ENCODE measurements at places on chromosomes 2 and 18.

DNA sequence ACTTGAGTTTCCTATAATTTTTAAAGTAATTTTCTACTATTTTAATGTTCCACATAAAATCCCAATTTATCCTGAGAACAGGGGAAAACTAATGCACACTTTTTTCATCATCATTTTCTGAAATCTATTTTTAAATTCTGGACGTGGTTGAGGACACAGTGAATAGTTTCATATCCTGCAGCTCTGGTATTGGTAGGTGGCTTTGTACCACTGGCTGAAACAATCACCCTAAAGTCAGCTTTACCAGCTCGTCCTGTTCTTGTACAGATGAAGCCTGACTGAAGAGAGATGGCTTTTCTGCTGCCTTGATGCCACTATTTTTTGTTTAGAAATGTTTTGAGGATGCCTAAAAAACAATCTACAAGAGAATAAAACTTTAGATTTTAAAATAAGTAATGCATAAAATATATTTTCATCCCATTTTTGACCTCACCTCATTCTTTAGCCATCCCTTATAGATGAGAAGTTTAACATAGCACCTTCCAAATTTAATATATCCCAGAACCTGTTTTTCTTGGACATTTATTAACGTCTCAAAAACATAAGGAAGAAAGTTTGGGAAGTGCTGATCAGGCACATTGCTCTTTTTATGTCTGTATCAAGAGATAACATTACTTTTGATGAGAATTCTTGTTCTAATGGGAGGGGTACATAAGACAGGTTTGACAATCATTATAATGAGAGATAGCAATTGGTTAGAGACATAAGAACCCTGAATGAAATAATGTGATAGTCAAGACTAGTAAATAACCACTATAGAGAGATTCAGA is 80.9 kb downstream of the GALNT1 start:
- DNase-seq: no peak

GRCh38 chr2:17899871-17900270 is 21.4 kb downstream of the KCNS3 start:
- DNase-seq: no peak

DNA sequence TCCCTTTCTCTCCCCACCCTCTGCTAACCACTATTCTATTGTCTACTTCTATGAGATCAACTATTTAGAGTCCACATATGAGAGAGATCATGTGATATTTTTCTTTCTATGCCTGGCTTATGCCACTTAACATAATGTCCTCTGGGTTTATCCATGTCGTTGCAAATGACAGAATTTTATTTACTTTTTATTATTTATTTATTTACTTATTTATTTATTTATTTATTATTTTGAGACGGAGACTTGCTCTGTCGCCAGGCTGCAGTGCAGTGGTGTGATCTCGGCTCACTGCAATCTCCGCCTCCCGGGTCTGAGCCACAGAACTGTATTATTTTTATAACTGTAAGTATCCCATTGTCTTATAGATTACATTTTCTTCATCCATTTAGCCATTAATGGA is 443.4 kb upstream of the CDH19 start:
- no peak for DNase-seq

DNA sequence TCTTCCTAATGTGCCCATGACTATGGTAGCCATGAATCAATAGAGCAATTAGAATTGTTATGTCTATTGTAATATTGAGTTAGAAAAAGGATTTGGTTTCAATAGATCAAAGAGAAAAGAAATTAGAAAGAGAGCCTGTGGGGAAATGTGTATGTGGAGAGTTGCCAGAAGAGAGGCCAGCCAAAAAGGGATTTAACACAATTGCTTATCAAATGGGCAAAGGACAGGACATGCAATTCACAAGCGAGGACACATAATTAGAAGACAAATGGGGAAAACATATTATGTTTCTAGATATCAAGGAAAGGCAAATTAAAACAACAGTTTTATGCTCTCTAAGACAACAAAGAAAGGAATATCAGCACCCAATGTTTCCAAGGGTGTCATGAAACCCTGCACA is 403.2 kb upstream of the KLHL29 start:
- no peak for DNase-seq

GRCh38 chr18:57640749-57641148 is 19.1 kb upstream of the NARS1 start:
- DNase-seq: no peak

- no peak for DNase-seq
These were observed 67.7 kb upstream of the OSR1 start for GRCh38 chr2:19426144-19426543.

DNA sequence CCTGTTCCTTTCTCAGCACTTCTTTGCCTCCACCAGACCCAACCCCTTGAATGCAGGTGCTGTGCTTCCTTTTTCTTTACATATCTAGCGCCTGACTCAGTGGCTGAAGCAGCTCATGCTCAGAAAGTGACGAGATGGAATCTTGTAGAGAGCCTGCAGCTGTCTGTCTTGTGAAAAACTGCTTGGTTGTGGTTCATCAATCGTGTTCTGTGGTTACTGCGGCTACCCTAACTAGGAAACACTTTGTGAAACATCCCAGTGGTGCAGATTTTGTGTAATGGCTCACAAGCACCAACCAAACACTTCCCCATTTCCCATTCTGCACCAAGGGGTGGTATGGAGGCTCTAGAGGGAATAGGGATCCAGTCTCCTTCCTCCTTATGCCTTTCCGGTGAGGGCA is 307.2 kb upstream of the MMADHC start:
- DNase-seq: no peak

DNA sequence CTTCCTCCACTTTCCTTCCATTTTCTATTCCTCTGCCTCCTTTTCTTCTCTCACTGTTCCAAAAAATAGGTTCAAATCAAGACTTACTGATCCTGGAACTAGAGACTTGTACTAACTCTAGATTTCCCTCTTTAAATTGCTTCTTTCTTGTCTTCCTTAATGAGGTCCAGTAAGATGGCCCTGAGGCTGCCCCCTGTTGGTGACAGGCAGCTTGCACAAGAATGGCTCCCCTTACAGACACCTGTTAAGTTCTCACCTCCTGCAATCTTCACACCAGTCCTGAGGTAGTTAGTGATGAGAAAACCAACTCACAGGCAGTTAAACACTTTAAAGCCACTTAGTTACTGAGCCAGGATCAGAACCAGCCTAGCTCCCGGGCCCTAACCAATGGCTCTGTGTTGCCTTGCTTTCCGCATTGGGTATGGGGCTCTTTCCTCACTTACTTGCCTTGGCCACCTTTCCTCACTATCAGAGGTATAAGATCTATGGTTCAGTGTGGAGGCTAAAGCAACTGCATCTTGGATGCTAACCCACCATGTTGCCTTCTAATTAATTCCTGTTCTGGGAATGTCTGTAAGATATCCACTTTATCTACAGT is 130.6 kb downstream of the AKAIN1 start:
- no peak for DNase-seq

GRCh38 chr2:134244587-134244986 is 9.3 kb upstream of the MGAT5 start:
- no peak for DNase-seq

- no peak for DNase-seq
These were observed 3.8 kb upstream of the BOK start for GRCh38 chr2:241554610-241555322.

- no peak for DNase-seq
These were observed 15.2 kb downstream of the BOK start for GRCh38 chr2:241573741-241574140.

DNA sequence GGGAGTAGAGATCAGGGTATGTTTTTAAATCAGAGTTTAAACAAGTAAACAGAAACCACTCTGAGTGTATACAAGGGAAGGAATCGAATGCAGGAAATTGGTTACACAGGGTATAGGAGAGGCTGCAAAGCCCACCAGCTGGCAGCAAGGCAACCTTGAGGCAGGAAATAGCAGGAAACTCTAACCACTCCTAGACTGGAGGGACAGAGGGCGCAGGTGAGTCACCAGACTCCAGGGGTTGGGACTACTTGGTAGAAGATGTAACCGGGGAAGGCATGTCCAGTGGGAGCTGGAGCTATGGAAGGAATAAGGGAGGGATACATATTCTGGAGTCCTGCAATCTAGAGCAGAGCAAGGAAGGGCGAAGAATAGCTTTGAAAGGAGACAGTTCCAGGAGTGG is 152.3 kb downstream of the MEIS1 start:
- no peak for DNase-seq

DNA sequence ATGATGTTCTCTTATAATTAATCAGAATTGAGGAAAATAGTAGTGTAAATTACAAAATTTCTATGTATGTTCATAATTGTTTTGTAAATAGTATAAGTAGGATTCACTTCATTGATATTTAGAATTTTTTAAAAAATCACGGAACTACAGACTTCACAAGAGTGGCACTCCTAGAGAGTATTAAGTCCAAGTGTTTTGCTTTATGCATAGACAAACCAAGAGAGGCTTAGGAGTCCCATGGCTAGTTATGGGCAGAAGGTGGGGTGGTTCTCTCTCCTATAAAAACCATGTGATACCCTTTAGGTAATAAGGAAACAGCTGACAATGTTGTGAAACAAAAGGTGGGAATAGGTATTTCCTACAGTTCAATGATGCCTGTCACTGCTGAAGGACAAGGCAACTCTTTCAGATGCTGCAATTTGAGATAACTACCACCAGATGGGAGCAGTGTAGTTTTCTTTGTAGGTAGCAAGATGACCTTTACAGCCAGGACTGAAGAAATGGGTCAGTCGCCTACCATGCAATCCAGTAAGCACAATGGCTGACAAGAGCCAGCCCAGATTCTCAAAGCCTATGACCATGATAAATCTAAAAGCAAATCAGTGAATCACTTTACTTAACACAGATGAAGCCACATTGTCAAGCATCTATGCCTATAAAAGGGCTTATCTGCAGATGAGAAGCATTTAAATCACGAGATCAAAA is 83.9 kb downstream of the AAK1 start:
- no peak for DNase-seq

DNA sequence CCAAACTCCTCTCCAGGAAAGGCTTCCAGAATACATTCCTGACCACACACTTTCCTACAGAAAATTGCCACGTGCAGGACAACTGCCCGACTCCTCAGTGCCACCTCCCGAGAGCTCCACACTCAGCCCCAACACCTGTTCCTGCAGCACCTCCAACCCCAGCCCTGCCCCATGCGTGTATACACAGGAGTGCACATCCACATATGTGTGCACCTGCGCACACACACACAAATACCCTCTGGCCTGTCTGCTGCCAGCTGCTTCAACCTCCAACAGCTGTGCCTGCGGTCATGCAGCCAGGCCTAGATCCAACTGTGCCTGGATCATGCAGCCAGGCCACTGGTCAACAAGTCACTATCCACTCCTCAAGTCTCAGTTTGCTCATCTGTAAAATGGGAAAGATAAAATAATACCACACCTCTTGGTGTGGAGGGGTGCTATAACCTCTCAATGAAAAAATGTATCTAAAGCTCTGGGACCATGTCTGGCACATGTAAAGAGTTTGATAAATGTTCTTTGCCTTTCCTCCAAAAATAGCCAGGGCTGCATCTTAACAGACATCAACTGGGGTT is 152.1 kb upstream of the ID2 start:
- no peak for DNase-seq

DNA sequence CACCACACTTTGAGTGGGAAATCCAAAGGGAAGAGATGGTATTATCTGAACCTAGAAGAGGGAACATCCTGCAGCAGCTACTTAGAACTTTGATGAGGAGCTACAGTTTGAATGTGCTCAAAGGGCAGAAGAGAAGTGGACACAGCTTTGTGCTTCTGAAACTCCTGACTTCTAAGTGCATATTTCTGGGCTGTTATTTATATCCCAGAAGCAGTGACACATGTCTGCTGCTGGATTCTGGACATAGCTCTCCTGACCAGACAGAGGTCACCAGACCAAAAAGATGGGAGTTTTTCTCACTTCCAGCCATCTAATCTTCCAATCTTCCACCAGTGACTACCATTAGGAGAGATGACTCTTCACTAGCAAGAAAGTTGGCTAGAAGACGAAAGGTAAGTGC is 153.9 kb downstream of the FSIP2 start:
- DNase-seq: no peak

DNA sequence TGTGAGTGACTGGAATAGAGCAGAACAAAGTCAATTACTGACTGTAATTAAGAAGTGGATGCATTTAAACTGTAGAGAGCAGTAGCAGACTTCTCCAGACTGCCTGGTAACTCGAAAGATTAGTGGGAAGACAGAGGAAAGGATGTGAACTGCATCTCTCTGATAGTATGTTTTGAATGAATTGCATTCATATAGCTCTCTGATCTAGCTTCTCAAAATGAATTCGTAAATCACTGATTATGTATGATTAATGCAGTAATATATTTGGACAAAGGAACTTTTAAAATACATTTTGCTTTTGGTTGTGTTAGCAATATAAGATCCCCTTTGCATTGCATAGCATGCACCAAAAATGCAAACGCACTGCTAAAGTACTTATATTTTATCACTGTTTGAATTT is 304.0 kb downstream of the ARHGAP15 start:
- no peak for DNase-seq

GRCh38 chr2:192190474-192190873 is 4.3 kb downstream of the TMEFF2 start:
- no peak for DNase-seq

DNA sequence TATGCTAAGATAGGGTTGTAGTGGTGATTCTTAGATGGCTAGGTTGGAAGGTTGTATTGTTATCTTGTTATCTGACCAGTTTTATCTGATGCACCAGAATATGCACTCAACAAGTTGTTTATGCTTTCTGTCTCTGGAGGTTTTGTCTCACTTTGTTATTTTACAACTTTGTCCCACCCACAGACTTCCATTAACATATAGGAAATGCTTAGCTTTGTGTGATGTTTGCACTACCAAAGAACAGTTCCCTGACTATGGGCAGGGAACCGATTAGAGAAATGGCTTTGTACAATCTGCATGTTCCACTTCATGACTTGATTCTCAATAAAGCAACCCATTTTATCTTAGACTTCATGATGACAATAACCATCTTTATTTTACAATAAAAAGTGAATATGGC is 160.6 kb upstream of the CDH20 start:
- DNase-seq: no peak

DNA sequence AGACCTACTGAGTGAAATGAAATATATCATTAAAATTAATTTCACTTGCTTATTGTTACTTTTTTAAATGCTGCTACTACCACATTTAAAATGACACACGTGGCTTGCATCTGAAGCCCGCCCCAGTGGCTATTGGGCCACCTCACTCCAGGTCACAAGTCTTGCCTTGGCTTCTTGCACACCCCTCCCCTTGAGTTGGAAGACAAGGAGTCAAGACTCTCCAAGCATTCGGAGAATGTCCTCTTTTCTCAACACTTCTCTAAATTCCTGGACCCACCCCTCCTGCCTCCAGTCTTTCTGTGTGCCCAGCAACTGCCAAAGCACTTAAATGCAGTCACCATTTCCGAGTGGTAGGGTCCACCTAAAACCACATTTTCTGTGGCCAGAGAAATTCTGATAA is 73.4 kb downstream of the ZBTB7C start:
- no peak for DNase-seq

GRCh38 chr2:18440141-18440661 is 120.3 kb downstream of the RDH14 start:
- no peak for DNase-seq

- no peak for DNase-seq
These were observed 263.8 kb downstream of the RBM43 start for GRCh38 chr2:150997702-150998440.
